ENCODE measurements at places on chromosomes 4 and X.

GRCh38 chrX:120794525-120794975 lies 81.1 kb downstream of the CT47B1 start:
- DNase-seq = no peak

- no peak for DNase-seq
These were observed 47.9 kb upstream of the PGRMC2 start for GRCh38 chr4:128335541-128335940.

DNA sequence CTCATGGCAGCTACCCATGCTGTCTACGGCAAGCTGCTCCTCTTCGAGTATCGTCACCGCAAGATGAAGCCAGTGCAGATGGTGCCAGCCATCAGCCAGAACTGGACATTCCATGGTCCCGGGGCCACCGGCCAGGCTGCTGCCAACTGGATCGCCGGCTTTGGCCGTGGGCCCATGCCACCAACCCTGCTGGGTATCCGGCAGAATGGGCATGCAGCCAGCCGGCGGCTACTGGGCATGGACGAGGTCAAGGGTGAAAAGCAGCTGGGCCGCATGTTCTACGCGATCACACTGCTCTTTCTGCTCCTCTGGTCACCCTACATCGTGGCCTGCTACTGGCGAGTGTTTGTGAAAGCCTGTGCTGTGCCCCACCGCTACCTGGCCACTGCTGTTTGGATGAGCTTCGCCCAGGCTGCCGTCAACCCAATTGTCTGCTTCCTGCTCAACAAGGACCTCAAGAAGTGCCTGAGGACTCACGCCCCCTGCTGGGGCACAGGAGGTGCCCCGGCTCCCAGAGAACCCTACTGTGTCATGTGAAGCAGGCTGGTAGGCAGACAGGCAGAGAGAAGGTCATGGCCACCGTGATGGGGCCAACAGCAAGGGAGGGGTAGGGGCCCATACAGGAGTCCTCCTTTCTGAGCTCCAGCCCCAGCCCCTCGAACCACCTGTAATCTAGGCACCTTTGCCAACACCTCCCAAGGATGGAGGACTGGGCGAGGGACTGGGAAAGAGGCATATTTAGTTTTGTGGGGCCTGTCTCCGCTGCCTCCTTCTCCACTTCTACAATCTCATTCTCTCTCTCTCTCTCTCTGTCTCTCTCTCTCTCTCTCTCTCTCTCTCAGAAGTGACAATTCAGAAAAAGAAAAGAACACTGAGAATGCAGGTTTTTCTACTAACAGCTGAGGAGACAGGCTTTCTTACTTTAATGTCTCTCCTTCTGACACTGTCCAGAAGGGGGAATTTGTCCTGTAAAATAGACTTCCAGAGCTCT lies 4.7 kb upstream of the TSPYL2 start:
- no peak for DNase-seq

- no peak for DNase-seq
These were observed 87.8 kb downstream of the VCX2 start for GRCh38 chrX:8083286-8083685.

- no peak for DNase-seq
These were observed 639.9 kb downstream of the SPOCK3 start for GRCh38 chr4:166594326-166594946.
